ENCODE measurements at places on chromosomes 11 and 22. TPM values are rescaled to one million over a fixed set of nuclear protein-coding genes. Genes with fewer than 3 reads are reported as not detected.

GRCh38 chr11:133619973-133620372, 87.7 kb upstream of the OPCML start:
- H3K36me3 ChIP-seq, result no peaks in the 10 kb centered on the region
- DNase-seq, result no peak
- H3K27ac ChIP-seq, result no peak overlapping the region
- no peak overlapping the region for H3K4me3 ChIP-seq

DNA sequence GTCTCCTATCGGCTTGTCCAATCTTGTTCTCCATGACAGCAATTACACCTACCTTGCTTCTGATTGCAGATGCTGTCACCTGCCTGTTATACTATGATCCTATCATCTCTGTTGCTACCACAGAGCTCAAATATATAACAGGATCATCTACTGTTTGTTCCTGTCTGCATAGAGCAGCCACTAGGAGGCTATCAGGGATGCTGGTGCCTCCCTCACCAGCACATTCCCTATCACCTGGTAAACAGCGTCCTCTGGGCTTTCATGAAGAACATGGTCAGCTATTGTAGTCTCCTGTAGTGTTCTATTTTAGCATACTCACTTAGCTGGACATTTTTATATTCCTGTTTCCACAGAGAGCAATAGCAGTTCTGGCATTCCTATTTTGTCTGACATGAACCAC, 87.8 kb upstream of the FAT3 start:
- H3K27ac ChIP-seq, result no peak overlapping the region
- no peaks in the 10 kb centered on the region for H3K36me3 ChIP-seq
- no peak for DNase-seq

DNA sequence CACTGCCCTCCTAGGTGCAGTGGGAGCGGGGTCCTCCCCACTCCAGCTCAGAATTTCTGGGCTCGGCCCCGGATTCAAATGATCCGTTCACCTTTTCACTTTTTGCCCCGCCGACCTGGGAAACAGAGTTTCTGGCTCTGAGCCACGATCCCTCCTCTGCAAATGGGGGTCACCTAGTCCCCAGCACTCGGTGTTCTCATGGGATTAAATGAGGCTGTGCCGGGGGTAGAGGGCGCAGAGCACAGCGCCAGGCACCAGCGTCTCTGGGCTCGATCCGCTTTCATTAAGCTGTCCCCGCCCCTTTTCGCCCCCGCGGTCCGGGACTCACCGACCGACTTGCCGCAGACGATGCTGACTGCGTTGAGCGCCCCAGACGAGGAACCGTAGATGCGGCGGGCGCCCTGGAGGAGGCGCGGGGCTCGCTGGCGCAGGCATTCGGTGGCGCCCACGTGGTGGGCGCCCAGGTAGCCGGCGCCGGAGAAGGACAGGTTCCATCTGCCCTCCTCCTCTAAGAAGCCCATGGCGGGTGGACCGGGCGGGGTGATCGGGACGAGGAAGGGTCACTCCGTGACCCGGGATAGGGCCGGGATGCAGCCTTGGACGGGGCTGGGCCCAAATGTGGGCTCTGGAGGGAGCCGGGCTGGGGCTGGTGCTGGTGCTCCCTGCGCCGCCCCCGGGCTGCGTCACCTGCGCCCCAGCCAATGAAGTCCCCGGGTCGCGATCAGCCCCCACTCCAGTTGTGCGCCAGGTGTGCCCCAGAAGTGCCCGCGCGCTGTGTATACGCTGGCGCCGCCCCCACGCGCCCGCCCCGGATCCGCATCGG, at the start of gene PNPLA5:
Gene PNPLA5, minus strand, starts transcription at position 654 of the 823 bp plus-strand sequence. Its CDS starts 133 bp downstream, at position 521.
- no peak for DNase-seq
- no peak within 1 kb of the TSS for H3K4me3 ChIP-seq
- H3K27me3 ChIP-seq, result peaks cover 75% of the 10 kb centered on the region
- no peaks in the 10 kb centered on the region for H3K36me3 ChIP-seq
- H3K27ac ChIP-seq, result no peak within 1 kb of the TSS

DNA sequence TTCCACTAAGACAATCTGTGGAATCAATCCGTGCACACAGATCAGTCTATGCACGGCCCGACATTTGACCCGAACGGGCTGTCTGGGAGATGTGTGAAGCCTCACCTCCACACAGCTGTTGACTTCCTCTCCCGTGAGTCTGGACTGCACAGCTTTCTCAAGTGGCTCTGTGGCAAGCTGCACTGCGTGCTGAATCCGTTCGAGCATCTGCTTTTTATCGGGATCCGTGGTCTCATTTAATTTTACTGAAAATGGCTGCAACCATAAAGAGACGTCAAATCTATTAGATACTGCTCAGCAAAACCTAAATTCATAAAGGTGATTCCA, 19.3 kb downstream of the CARS1 start:
- peaks cover 17% of the 10 kb centered on the region for H3K4me1 ChIP-seq
- DNase-seq, result no peak
- peaks cover 88% of the 10 kb centered on the region for H3K36me3 ChIP-seq
- H3K4me3 ChIP-seq, result no peak overlapping the region
- no peaks in the 10 kb centered on the region for H3K27me3 ChIP-seq
- no peak overlapping the region for H3K27ac ChIP-seq

Gene NXPE2
- total RNA-seq, result 0.38 TPM

Gene CNIH2
- 0.89 TPM for total RNA-seq

Gene KCNK4
- total RNA-seq, result not detected

Data from lower lobe of right lung (tissue), 2 donors.